Activated CD4-positive, alpha-beta memory T cell treated with anti-CD3 and anti-CD28 coated beads for 36 hours (primary cell): ENCODE measurements at places on chromosomes 13 and 19. TPM values are rescaled to one million over a fixed set of nuclear protein-coding genes. Genes with fewer than 3 reads are reported as not detected.

DNA sequence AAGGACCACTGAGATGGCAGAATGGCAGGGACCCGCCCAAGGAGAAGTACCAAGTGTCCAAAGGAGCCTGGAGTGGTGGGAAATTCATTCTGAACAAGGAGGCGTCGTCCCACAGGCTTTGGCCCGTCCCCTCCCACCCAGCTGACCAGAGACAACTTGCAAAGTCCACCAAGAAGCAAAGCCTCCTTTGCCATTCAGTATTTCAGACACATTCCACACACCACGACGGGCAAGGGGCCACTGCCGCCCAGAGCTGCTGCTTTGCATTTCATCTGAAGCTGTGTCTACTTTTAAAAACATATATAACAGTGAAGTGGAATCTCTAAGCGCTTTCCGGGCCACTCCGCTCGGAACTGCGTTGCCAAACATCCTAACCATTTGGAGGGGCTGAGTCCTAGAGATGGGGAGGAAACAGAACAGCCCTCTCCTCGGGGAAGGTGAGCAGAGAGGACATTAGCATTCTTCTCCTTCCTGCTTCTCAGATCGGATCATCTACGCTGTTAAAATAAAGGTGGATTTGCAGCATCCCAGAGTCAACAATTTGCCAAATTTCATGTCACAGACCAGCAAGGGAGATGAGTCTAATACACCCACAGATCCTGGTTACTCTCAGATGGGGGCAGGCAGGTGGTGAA, 89.0 kb upstream of the ZNF507 start:
- no peaks in the 10 kb centered on the region for H3K4me1 ChIP-seq
- no peak overlapping the region for H3K27ac ChIP-seq
- DNase-seq: no peak
- no peak overlapping the region for H3K4me3 ChIP-seq
- peaks cover 7% of the 10 kb centered on the region for H3K27me3 ChIP-seq
- H3K36me3 ChIP-seq: no peaks in the 10 kb centered on the region

GRCh38 chr13:78085434-78086225, 167.0 kb upstream of the EDNRB start:
- H3K4me1 ChIP-seq: no peaks in the 10 kb centered on the region
- H3K27me3 ChIP-seq: peaks cover 9% of the 10 kb centered on the region
- DNase-seq: no peak
- no peak overlapping the region for H3K4me3 ChIP-seq
- peaks cover 2% of the 10 kb centered on the region for H3K36me3 ChIP-seq

DNA sequence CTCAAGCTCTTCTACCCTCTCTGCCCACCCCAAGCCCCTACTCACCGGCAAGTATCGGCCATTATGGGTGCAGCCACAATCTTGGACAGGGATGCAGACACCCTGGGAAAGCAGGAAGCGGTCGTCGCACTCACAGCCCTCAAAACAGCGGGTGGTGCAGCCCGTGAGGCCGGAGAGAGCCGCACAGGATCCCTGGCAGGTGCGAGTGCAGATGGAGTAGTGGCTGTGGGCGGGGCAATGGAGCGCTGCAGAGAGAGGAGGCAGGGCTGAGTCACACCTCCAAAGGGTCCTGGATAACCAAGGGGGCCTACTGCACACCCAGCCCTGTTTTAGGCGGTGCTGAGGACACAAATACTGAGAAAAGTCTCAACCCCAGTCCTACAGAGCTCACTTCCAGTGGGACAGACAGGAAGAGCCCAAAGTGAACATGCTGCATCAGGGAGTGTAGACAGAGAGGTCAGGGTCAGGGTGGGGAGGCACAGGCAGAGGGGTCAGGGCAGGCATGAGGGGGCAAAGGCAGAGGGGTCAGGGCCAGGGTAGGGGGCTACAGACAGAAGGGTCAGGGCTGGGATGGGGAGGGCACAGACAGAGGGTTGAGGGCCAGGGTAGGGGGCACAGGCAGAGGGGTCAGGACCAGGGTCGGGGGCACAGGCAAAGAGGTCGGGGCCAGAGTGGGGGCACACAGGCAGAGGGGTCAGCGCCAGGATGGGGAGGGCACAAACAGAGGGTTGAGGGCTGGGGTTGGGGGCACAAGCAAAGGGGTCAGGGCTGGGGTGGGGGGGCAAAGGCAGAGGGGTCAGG, 24.2 kb upstream of the FBL start:
- no peaks in the 10 kb centered on the region for H3K36me3 ChIP-seq
- no peak overlapping the region for H3K4me3 ChIP-seq
- no peak overlapping the region for H3K27ac ChIP-seq
- H3K4me1 ChIP-seq: no peaks in the 10 kb centered on the region
- H3K27me3 ChIP-seq: no peaks in the 10 kb centered on the region
- no peak for DNase-seq

The LRCH1 gene
- 17.9 TPM for total RNA-seq

The IGFL1 gene
- total RNA-seq: not detected

DNA sequence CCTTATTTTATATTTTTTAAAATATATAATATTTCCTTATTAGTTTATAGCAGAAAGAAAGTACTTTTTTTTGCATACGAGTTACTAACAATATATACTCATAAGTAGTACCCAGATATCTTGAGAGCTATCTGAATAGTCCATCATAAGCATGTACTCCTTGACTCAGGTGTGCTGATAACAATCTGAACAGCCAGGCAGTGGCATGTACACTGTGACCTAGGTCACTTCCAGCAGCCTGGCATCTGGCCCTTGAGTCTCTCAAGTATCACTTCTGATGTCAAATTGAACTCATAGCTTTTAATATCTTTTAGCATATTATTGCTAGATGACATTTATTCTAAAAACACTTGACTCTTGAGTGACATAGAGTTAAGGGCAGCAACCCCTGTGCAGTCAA, 1576.7 kb downstream of the SLITRK1 start:
- no peak overlapping the region for H3K4me3 ChIP-seq
- H3K27ac ChIP-seq: no peak overlapping the region
- no peaks in the 10 kb centered on the region for H3K4me1 ChIP-seq
- DNase-seq: no peak
- H3K27me3 ChIP-seq: no peaks in the 10 kb centered on the region

DNA sequence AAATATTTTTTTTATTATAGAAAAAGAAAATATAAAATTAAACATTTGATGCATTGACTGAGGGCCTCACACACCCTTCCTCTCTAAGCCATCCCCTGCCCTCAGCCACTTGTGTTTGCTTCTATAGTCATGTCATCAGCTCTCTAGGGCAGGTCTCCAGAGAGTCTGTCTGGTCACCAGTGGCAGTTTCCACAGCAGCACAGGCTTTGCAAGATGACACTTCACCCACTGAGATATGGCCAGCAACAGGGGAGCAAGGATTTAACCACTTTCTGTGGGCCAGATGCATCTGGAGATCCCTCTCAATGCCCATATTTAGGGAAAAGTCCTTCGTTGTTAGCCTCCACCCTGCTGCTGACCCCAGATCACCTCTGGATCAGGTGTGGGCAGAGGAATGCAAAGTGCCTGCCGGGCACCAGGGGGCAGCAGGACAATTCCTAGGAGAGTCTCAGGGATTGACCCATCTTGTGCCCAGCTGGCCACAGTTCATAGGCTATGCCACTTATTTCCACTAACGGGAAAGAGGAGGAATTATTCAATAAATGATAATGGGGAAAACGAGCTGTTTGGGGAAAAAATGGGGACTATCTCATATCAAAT, 4.8 kb downstream of the ABCC4 start:
- no peak overlapping the region for H3K4me3 ChIP-seq
- H3K4me1 ChIP-seq: peaks cover 22% of the 10 kb centered on the region
- H3K36me3 ChIP-seq: peaks cover 10% of the 10 kb centered on the region
- peak; percentile 33 for DNase-seq

DNA sequence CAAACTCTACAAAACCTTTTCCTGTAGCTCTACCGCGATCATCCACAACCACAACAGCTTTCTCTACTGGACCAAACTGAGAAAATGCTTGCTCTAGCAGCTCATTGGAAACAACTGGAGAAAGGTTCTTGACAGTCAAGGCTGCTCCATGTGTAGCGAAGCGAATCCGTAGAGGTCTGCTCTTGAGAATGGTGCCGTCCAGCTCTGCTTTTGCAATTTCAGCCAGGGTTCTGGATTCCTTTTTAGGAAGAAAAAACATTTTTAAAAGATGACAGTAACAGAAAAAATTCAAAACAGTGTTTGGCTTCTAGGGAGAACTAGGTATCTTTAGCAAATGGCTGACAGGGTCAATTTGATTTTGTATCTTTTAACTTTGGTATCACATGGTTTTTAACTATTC, 10.4 kb downstream of the PSPC1 start:
- peaks cover 46% of the 10 kb centered on the region for H3K4me1 ChIP-seq
- no peak overlapping the region for H3K27ac ChIP-seq
- no peak for DNase-seq
- no peaks in the 10 kb centered on the region for H3K27me3 ChIP-seq

GRCh38 chr13:50800091-50800739, 43.3 kb downstream of the DLEU7 start:
- no peak for DNase-seq
- no peak overlapping the region for H3K27ac ChIP-seq
- no peaks in the 10 kb centered on the region for H3K36me3 ChIP-seq
- peaks cover 4% of the 10 kb centered on the region for H3K4me1 ChIP-seq
